ENCODE measurements at places on chromosomes 5 and 9.

DNA sequence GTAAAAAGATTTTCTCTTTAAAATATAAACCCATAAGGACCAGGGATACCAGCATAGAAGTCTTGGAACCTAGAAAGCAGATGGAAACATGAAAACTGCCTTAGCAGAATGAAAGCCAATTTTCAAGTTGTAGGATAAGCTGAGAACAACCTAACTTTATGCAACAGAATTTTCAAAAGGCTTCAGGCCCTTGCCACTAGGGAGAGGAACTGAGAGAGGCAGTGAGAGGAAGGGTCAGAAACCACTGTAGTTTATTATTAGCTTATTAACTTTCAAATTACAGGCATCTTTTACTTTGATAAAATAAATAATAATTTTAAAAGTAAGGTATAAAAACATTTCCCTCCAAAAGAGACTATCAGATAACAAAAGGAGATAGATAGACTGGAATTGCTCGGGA, 33.4 kb downstream of the FAM81B start:
- no peak for DNase-seq

- DNase-seq, result no peak
Measured at GRCh38 chr9:83339435-83339834, 198.8 kb downstream of the FRMD3 start.

GRCh38 chr9:135551031-135551430, 5.1 kb downstream of the OBP2A start:
- no peak for DNase-seq

GRCh38 chr5:59471463-59471862, 422.1 kb downstream of the PDE4D start:
- no peak for DNase-seq

GRCh38 chr9:7143645-7144200, 385.9 kb downstream of the KDM4C start:
- no peak for DNase-seq

DNA sequence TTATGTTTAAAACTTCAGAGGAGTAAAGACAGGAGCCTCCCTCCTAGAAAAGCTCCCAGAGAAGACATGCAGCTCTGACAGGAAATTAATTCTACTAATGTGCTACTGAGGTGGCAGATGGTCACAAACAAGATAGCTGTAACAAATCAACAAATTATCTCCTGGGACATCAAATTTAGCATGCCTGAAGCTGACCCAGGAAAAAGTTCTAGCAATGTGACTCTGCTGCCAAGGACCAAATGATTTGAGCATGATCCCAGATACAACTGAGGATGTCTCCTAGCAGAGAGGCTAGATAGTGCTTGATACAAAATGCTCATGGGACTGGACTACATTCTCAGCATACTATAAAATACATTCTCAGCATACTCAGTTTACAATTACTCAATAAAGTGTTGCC, 413.5 kb upstream of the SMC2 start:
- no peak for DNase-seq

DNA sequence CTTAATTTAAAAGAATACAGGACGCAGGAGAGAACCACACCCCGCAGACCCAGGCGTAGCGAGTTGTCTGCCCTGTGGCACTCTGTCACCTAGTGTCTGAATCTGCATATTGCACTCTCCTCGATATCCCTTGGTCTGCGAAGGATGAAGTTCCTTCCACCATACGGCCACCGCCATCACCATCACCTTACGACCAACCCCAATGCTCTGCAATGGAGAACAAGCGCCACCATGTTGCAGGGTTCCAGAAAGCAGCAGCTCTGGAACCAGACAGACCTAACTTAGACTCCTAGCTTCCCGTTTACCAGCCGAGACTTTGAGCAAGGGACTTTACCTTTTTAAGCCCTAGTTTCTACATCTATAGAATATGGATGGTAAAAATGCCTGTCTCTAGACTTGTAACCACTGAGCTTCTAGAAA, 77.4 kb upstream of the DMRT1 start:
- DNase-seq, result no peak

DNA sequence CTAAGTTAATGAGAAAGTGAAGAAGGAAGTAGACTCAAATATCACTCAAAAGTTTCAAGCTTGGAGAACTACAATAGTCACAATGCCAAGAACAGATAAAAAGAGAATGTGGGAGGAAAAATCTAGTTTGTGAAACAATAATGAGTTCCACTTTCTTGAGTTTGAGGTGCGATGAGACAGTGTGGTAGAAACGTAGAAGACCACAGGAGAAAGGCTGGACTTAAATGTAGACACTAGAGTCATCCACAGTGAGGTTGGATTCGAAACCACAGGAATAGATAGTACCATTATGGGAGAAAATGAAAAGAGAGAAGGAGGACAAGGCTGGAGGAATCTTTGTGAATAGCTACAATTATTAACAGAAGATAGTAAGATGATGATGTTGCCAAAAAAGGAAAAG, 141.1 kb upstream of the LRRTM2 start:
- DNase-seq, result no peak

GRCh38 chr5:109898269-109899162, 208.8 kb downstream of the MAN2A1 start:
- no peak for DNase-seq

DNA sequence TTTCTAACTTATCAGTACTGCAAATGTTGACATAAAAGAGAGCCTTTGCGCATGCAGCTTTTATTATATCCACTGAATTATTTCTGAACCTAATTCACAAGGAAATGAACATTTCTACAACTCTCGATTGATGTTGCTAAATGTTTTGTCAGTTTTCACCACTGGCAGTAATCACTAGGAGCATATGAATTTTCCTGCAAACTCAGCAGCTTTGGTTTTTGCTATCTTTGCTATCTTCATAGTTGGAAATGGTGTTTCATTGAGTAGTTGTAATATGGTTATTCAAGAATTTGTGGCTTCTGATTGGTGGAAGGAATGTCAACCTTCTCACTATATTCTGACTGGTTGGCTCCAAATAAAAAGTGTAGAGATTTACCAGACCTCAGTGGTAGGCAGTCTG, 8.9 kb upstream of the SHC3 start:
- no peak for DNase-seq

GRCh38 chr9:108783731-108784495, 71.9 kb downstream of the ACTL7B start:
- no peak for DNase-seq

DNA sequence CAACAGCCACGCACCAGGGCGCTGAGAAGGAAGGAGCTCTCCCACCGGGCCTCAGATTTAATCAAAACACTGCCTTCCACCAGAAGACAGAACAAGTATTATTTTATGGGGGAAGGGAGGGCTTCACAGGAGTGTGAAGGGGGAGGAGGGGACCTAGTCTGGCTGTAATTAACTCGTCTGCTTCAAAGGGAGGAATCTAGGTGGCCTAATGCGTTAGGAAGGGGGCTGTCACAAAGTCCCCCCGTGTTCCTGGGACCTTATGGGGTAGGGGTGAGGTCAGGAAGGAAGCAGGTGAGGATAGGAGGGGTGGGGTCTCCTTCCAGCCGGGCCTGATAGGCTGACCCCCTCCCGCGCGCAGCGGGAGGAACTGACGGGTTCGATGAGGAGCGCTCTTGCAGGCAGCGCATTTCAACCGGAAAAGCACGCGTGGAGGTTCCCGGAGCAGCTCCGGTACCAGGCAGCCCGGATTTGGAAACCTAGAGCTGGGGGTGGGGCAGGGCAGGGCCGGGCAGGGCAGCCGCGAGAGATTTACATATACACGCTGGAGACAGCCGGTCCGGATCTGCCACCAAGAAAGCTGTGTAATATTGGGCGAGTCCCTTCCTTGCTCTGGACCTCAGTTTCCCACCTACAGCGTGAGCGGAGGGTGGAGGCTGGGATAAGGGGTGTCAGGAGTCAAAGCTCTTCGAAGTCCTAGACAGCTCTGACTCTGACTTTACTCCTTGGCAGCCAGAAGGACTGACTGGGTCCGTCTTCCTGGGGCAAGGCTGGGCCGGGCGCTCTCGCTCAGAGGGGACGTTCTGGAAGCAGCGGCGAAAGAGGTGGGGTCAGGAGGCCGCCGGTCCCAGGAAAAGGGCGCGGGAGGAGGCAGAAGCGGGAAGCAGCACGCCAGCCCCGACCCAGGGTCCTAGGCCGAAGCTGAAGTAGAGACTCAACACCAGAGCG, 1.8 kb downstream of the SHB start:
- no peak for DNase-seq

Data from T-helper 22 cell (primary cell).